COLO829 (cell line): ENCODE measurements at places on chromosomes 4 and X.

DNA sequence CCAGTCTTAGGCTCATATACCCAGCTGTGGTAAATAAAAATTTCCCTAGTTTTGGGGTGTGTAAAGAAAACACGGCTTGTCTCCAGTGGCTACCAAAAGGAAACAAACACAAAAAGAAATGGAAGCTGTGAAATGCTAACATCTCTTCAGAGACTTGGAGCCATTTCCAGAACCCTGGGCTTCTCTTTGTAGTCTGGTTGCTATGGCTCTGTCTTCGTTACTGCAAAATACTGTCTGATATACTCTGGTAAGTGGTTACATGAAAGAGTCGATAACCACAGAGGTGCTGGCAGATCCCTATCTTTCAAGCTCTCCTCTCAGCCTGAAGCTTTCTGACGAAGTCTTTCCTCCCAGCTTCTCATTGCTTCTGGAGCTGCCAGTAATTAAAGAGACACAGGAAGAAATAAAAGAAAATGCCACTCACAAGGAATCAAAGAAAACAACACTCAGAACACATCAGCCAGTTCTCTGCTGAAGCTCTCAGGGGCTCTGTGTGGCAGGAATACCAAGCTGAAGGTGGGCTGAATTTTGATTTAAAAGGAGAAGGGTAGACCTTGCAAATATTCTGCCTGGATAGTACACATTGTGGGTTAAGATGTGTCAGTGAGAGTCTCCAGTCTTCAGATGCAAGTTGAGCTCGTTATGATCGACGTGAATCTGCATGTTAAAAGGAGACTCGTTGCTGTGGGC lies 107.6 kb upstream of the FAM9C start:
- no peak for DNase-seq

DNA sequence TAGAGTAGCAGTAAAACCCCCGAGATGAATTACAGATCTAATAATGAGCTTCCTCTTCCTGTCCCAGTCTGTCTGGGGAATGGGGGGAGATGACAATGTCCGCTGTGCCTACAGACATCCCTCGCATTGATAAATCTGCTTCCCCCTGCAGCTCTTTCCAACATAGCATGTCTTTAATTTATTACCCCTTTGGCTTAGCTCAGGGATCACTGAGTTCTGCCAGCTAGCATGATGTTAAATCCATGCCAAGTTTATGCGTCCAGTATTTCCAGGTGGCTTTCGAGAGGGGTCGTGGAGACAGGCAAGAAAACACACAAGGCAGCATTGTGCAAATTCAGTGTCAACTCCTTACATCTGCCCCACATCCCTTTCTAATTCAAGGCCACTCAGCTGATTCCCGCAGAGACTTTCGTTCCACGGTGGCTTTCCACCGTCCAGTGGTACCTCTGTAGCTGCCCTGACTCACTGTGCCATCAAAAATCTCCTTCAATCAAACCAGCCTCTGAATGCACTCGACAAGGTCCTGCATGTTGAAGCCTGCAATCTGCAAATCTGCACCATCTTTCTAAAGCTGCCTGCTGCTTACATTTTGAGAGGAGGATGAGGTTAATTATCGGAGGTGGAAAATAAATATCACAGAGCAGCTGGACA lies 75.1 kb downstream of the MXRA5 start:
- no peak for DNase-seq

DNA sequence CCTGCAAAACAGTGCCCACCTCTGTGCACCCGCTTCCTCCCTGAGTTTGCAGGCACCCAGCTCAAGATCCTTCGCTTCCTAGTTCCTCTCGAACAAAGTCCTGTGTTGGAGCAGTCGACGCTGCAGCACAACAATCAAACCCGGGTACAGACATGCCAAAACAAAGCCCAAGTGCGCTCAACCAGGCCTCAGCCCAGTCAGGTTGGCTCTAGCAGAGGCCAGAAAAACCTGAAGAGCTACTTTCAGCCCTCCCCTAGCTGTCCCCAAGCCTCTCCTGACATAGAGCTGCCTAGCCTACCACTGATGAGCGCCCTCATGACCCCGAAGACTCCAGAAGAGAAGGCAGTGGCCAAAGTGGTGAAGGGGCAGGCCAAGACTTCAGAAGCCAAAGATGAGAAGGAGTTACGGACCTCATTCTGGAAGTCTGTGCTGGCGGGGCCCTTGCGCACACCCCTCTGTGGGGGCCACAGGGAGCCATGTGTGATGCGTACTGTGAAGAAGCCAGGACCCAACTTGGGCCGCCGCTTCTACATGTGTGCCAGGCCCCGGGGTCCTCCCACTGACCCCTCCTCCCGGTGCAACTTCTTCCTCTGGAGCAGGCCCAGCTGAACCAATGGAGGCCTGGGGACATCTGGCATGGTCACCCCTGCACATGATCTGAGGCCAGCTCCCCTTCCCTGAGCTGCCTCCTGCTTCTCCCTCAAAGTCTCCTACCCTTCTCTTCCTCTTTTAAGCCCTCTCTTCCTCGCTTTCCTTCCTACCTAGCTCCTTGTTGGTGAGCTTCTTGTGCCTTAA lies 6.9 kb downstream of the APEX2 start:
- no peak for DNase-seq

GRCh38 chrX:153820601-153821000 lies 9.7 kb downstream of the PDZD4 start:
- no peak for DNase-seq

DNA sequence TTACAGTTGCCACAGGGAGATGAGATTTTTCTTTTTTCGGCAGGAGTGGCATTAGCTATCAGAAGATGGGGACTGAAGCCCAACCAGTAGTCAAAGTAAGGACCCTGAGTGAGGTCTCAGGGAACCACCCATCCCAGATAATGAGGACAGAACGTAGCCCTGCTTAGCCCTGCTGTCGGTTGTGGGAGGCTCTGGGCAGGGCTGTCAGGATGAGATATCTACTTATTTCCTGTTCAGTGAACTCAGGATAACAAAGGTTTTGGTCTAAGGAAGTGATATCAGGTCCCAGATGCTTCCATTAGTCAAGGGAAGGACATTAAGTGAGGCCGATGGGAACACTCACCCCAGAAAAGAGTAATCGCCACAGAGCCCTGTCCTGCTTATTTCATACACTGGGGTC lies 2.3 kb downstream of the MAGEB16 start:
- no peak for DNase-seq

DNA sequence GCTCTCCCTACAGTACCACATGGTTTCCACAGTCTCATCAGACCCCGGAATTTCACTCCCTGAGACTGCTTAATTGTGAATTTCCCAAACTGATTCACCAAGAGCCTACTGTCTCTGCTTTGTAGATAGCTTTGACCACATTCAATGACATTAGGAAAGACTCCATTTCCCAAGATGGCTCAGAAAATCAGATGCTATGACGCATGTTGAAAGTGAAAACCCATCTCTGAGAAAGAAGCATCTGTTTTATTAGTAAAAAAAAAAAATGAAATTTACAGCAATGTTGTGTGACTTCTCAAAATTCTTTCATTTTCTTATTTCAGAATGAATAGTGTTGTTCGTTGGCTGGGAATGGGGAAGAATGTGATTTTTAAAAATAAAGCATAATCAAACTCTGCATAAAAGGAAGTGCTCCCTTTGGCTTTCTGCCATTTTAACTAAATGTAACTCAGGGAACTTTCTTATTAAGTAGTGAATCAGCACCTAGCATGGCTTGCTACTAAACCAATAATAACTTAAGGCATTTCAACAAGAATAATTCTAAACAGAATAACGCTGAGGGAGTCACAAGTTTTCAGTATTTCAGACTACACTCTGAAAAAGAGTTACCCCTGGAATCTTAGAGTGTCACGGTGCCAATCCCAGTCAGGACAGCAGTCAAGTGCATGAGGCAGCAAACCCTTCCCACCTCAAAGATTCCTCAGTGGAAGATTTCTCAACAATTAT lies 97.4 kb upstream of the MYOZ2 start:
- no peak for DNase-seq

DNA sequence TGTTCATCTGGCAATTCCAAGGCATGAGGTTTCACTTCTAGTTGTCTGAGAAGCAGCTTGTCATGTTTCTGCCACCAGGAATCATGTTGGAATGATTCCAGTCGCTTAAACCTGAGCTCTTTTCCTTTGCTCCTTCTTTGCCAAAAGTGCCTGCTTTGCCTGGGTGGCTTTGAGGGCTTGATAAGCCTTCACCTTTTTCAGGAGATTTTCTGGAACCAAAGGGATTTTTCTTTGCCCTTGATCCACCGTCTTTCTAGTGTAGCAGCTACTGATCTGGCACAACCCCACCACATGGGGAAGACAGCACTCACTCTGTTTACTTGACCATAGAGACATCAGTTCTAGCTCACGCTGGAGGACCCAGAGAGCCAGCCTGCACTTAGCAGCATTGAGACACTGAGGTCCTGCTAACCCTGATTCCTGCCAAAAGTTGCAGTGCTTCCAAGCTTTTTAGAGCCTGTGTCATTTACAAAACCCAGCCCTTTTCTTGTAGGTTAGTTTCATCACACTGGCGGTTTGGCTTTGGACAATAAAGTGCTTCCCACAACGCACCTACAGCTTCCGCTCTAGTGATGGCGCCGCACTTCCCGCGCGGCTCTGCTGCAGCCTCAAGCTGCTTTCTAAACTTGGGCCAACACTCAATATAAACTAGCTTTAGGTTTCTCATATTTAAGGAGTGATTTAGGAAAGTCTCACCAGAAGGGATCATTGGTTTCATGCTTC lies 7.3 kb upstream of the CCNI start:
- no peak for DNase-seq

GRCh38 chr4:84493092-84493850 lies 5.8 kb downstream of the NKX6-1 start:
- DNase-seq = no peak

DNA sequence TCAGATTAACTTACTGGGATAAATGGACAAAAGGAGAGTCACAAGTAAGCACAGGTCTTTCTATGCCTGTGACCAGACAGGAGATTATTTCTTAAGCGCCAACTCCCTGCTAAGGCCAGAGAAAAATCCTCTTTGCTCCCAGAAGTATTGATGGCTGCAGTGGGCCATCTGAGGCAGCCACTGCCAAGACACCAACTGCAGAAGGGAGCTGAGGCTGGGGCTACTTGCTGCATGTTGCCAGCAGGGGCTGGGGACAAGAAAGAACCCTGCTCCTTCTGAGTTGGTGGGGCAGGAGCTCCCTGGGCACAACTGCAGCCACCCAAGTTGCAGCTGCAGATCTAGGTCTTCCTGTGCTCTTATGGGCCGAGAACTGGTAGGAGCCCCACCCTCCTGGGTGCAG lies 1075.3 kb downstream of the PCDH18 start:
- no peak for DNase-seq

DNA sequence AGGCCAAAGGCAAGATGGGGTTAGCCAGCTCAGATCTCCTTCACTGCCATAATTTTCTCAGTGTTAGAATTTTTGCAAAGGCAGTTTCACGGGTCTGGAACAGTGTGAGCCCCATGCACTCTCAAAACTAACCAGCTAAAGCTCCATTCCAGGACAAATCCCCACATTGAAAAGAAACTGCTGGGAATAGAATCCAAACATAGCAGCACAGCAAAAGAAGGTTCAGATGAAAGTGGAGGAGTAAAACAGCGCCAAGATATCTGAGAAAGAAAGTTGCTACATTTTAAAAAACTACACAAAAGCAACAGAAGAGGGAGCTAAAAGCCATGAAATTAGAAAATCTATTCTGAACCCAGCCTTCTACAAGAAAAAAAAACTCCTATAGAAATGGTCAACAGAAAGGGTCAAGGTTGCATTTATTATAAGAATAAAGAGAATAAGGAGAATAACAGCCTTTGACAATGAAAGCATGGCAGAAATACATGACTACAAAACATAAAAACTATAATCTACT lies 39.6 kb upstream of the SLC7A3 start:
- DNase-seq = peak; percentile 43

DNA sequence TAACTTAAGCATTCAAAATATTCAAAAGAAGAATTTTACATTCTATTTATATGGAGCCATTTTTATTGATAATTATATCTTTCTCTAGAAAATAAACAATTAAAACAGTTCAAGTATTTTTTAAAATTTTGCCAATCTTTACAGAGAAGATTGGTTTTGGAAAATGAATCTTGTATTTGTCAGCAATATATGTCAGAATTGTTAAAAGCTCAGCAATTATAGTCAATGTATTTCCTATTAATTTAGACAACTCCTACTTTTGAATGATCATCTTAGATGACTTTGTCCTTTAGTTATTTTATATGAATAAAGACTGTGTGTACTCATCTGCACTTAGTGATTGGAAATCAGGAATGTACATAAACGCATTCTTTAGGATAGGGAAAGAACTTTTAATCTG lies 223.9 kb upstream of the MAD2L1 start:
- DNase-seq = no peak

- no peak for DNase-seq
Measured at GRCh38 chrX:20378233-20378920, 111.7 kb upstream of the RPS6KA3 start.

DNA sequence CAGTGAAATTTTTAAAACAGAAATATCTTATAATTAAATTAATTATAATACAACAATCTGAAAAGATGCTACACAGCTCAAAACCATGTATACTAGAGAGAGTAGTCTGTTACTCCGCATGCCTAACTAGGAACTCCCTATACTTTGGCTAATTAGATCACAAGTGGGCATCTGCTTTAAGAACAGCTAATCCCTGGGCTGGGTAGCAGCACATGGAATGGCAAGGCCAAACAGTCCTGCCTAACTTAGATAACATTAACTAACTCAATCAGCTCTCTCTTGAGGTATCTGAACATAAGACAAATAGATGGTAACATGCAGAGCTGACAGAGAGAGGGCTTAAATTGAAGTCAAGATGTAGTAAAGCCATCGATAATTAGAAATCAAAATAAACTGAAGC lies 9.9 kb downstream of the CHIC2 start:
- DNase-seq = no peak
